Upper lobe of left lung (tissue), 6 donors: ENCODE measurements at places on chromosomes 6 and 20.
A peak's percentile ranks its signal among the peaks of the same experiment; 100 is the strongest.

DNA sequence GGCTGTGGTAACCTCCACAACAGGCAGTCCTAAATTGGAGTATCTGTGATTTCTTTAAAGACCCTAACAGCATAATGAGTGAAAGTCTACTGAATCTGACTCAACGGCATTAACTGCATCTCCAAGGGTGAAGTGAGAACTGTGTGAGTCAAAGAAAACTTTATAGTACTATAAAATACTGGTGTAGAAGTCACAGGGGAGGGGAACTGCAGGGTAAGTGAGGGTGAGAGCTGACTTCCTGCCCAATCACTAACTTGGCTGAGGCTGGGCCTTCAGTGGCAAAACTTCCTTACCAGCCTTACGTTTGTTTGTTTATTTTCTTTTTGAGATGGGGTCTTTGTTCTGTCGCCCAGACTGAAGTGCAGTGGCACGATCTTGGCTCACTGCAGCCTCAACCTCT lies 109.8 kb downstream of the PTPRK start:
- no peak for DNase-seq

DNA sequence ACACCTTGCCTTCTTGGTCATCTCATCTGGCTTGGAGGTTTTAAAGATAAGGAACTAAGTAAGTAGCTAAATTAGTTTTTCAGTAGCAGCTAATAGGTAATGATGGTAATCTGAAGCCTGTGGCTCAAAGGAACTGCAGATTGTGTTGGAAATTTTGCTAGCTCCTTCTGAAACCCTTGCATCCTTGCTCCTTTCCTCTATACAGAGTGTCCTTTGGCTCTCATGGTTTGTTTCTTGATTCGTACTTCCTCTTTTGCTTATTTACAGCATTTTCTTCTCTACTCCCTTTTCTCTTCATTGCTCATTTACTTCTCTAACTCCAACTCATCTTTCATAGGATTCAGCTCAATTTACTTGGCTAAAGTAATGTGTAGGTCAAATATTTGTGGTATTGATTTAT lies 19.0 kb downstream of the LRRC1 start:
- DNase-seq = no peak

GRCh38 chr6:158868890-158869825 lies 50.0 kb upstream of the EZR start:
- peak; percentile 85 for DNase-seq

DNA sequence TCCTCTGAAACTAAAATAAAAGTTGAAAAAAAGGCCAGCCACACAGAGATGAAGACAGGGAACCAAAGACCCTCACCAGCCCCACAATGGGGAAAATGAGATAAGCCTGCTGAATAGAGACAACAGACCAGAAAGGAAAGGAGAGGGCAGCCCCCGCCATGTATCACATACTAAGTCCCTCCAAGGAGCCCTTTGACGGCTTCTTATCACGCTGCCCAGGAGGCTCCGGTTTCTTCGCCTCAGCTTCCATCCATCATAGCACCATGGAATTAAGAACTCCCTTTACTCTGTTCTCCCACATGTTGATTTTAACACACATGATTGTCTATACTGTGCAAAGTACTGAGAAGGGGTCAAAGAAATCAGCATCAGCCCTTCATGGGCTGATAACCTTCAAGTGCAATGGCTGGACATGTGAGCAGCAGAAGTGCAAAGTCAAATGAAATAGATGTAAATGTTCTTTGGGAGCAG lies 54.9 kb downstream of the MAP3K5 start:
- no peak for DNase-seq

- DNase-seq = no peak
Measured at GRCh38 chr20:41098703-41099250, 38.6 kb upstream of the PLCG1 start.

DNA sequence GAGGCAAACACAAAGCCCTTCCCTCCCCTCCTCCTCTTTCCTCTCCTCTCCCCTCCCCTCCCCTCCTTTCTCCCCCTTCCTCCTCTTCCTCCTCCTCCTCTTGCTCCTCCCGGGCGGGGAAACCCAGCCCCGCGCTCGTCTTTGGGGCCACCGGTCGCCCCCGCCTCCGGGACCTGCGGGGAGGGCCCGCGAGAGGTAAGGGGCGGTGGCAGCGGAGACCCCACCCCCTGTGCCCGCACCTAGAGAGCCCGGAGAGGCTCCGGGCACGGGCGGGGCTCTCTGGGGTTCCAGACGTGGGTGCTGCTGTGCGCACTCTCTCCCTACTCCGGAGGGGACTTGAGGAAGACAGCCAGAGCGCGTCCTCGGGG lies at the start of gene RIN2:
Gene RIN2 (plus strand): TSS at position 126 of the 368 bp plus-strand sequence. CDS start 131,344 bp downstream, outside the sequence.
- no peak for DNase-seq

- no peak for DNase-seq
Measured at GRCh38 chr6:38805692-38806091, 90.6 kb downstream of the DNAH8 start.

- DNase-seq = peak; percentile 62
Measured at GRCh38 chr6:152100183-152100618, 292.7 kb downstream of the ESR1 start.

DNA sequence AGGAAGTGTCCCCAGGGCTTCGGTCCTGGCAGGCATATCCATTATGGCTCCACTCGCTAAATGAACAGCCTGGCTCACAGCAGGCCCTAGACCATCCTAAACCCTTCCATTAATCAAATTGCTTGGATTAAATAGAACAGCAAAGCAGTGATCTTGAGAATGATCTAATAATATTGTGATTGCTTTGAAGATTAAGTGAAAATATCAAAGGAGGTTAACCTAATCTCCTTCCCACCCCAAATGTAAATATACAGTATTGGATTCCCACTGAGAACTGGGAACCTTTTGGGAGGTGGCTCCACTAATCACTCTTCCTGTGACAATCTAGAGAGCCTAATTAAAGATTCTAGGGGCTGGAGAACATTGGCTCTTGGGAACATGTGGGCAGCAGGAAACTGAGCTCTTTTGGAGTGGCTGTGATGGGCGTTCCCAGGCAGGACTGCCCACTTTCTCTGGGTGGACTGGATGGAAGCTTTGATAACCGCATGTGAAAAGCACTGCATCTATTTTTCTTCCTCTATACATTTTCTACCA lies 68.3 kb upstream of the FRMD1 start:
- DNase-seq = no peak

DNA sequence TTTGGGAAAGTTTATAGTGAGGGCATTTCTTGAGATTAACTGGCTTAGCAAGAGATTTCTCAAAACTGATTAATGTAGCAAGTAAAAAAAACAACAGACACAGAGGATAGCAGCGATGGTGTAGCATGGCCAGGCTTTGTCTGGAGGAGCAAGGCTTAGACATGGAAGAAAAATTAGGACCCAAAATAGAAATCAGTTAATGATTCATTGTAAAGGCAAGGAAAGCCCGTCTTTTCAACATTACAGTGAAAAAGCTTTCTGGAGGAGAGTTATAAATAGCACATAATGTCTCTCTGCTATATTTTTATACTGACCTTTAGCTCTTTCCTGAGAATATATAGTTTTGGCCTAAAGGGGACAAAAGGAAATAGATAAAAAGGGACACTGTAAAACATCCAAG lies 45.1 kb downstream of the FNDC1 start:
- DNase-seq = no peak

GRCh38 chr6:47253136-47253535 lies 56.6 kb downstream of the TNFRSF21 start:
- DNase-seq = no peak

DNA sequence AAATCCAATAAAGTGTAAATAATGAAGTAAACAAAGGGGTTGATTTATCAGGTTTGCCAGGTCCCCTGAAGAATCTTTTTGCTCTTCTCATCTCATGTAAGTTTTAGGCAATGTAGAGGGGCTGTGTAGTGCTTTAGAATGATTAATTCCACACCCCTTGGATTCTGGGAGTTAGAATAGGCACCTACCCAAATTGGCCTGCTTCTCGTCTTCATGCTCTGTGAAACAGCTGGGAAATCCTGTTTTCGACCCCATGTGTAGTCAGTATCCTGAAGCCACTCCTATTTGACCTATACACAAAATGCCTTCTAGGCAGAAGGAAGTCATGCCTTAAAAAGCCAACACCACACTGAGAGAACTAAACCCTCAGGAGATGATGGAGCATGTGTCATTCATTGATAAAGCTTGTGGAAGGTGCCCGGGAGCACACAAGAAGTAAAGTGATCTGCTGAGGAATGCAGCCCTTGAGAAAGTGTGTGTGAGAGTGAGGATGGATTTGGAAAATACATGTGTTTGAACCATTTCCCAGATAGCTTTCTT lies 170.9 kb downstream of the KLHL32 start:
- no peak for DNase-seq

GRCh38 chr20:24784607-24785006 lies 164.5 kb upstream of the CST7 start:
- DNase-seq = no peak

DNA sequence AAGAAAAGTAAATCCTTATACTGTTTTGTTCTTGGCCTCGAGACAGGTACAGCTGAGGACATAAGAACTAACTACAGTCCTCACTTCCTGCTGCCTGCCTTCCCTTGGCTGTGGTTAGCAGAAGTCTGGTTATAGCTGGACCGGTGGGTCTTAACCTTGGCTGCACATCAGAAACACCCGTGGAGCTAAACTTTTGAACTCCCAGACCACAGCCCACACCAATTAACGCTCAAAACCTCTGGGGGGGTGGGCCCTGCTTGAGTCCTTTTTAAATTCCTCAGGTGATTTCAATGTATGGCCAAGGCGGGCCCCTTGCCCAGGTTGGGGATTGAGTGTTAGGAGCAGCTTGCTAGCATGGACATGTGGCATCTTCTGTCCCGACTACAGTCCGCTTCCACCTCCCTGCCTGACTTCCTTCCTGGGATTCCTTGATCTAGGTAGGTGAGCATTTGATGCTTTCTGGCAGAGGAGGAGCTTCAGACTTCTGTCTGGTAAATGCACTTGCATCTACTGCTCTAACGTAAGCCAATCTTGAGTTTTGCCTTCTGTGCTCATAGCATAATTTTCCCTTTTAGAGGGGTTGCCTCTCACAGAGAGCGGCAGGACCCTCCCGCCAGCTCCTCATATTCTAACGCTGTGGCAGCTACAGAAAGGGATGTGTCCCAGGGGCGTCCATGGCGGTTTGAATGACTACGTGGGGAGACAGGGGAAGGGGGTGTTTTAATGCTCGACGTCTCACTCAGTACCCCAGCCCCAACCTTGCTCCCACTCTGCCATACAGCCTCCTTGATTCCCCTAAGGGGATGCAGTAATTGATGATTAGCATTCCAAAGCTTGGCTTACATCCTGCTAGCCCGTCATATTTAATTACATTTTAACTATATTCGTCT lies 390.1 kb downstream of the ZFAND3 start:
- DNase-seq = no peak

GRCh38 chr6:24535210-24535609 lies 40.4 kb downstream of the ALDH5A1 start:
- DNase-seq = no peak

- no peak for DNase-seq
Measured at GRCh38 chr6:87687296-87687695, 14.7 kb downstream of the AKIRIN2 start.

GRCh38 chr20:62285722-62286121 lies 17.1 kb upstream of the ADRM1 start:
- no peak for DNase-seq

- no peak for DNase-seq
Measured at GRCh38 chr6:35476004-35476403, 7.8 kb downstream of the RPL10A start.

DNA sequence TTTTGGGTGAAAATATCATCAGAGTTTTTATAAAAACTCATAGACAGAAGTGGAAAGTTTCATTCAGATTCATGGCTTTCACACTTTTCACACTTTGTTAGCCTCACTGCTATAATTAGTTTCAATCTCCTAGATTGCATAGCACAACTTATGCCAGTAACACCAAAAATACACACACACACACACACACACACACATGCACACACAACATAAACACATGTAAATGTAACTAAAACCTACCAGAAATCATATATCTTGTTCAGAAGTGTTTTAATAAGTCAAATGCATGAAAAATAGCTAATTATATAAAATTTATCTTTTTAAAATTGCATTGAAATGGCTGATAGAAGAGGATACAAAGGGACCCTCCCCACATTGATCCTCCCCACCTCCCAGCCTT lies 347.8 kb upstream of the SLC35B3 start:
- no peak for DNase-seq

- no peak for DNase-seq
Measured at GRCh38 chr6:125995972-125996580, 9.7 kb downstream of the TRMT11 start.

- no peak for DNase-seq
Measured at GRCh38 chr6:154427446-154427845, 70.8 kb upstream of the IPCEF1 start.

- DNase-seq = no peak
Measured at GRCh38 chr6:152049502-152049901, 242.0 kb downstream of the ESR1 start.

GRCh38 chr6:39317256-39317655 lies 3.0 kb upstream of the KCNK17 start:
- no peak for DNase-seq

DNA sequence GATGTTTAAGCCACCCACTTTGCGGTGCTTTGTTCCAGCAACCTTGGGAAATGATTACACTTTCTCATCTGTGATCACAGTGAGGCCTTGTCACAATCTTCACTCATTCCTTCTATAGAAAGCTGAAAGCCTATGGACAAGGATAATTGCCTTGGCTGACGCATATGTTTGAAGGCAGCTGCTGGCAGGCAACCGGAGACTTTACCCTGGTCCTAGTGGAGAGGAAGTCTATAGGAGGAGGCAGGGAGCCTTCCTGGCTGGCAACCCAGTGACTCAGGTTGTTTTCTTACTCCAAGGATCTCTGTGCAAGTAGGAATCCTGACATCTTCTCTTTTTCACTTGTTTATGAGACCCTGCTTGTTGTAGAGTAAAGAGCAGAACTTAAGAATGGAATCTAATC lies 34.1 kb upstream of the ESR1 start:
- no peak for DNase-seq

GRCh38 chr6:14721103-14721758 lies 524.6 kb upstream of the JARID2 start:
- no peak for DNase-seq

DNA sequence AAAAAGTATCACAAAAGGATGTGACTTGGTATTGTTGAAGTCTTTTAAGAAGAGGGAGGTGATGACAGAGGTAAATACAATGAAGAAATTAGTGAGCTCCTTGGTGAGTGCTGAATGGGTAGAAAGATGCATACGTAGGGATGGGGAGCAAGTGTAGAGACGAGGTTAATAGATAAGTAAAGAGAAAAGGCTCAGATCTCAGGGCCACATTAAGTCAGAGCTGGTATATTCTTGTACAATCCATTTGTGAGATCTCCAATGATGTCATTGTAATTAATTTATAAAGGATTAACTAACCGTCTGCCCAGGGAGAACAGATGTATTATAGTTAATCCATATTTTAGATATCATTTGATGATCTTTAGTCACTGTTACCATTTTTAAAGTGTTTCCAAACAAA lies 43.4 kb downstream of the SMPDL3A start:
- no peak for DNase-seq

GRCh38 chr6:11213422-11214021 lies 18.9 kb downstream of the NEDD9 start:
- DNase-seq = no peak

DNA sequence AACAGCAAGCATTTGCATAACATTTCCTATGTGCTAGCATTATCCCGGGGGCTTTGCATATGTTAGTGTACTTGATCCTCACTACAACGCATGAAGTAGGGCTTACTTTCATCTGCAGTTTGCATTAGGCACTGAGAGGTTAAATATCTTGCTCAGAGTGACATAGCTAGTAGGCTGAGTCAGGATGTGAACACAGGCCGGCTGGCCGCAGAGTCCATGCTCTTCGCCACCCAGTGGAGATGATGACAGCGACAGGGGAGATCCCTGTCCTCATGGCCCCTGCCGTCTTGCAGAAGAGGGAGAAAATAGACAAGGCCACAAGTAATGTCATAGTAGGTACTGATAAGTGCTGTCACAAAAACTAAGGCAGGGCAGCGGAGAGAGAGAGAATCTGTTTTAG lies 46.9 kb downstream of the LYRM4 start:
- peak; percentile 15 for DNase-seq
